ENCODE measurements at places on chromosomes 4 and X. TPM values are rescaled to one million over a fixed set of nuclear protein-coding genes. Genes with fewer than 3 reads are reported as not detected.

The DMD gene
- total RNA-seq = 5.5 TPM

DNA sequence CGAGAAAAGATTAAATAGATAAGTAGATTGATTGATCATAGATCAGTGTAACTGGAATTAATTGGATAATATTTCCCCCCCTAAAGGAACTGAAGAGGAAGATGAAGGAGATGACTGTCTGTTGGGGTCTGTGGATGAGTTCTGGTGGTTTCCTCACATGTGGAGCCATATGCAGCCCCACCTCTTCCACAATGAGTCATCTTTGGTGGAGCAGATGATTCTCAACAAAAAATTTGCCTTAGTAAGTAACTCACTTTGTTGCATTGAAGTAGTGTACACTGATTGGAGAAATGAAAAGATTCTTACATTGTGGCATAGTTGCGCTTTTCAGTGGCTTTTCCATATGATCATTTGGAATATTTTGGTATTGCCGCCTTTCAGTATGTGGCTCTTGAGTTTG, 80.4 kb downstream of the NDST3 start:
- DNase-seq = no peak

The MAGEB2 gene
- total RNA-seq = not detected

- DNase-seq = no peak
Observed at GRCh38 chr4:112593438-112594133, 43.1 kb downstream of the ZGRF1 start.
